Right lobe of liver (tissue), 6 donors: ENCODE measurements at places on chromosomes 3 and 15.
A peak's percentile ranks its signal among the peaks of the same experiment; 100 is the strongest.

DNA sequence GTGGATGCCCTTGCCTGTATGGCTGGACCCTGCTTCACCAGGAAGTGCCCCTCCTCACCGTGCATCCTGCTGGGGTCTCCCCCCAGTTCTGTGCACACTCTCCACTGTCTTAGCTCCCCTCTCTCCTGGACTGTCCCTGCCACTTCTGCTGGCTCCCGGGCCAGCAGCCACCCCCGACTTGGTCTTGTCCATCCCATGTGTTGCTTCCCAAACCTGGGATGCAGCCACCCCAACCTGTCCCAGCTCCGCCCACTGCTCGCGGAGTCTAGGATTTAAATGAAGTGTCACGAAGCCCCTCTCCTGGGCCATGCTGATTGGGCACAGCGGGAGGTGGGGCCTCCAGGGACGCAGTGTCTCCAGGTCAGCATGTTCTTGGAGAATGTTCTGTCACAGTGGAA is 48.5 kb downstream of the PLXNA1 start:
- no peaks in the 10 kb centered on the region for H3K36me3 ChIP-seq
- no peaks in the 10 kb centered on the region for H3K4me1 ChIP-seq
- no peak overlapping the region for H3K4me3 ChIP-seq
- no peak for DNase-seq
- H3K27me3 ChIP-seq: no peaks in the 10 kb centered on the region

GRCh38 chr3:16401273-16401672 is 112.2 kb downstream of the RFTN1 start:
- no peaks in the 10 kb centered on the region for H3K4me1 ChIP-seq
- no peak overlapping the region for H3K4me3 ChIP-seq
- H3K27me3 ChIP-seq: no peaks in the 10 kb centered on the region
- DNase-seq: no peak
- H3K27ac ChIP-seq: no peak overlapping the region
- no peaks in the 10 kb centered on the region for H3K36me3 ChIP-seq

GRCh38 chr15:101542306-101543025 is 53.0 kb upstream of the PCSK6 start:
- H3K4me3 ChIP-seq: no peak overlapping the region
- H3K27me3 ChIP-seq: no peaks in the 10 kb centered on the region
- H3K4me1 ChIP-seq: peaks cover 2% of the 10 kb centered on the region
- H3K27ac ChIP-seq: no peak overlapping the region
- DNase-seq: no peak

- H3K36me3 ChIP-seq: no peaks in the 10 kb centered on the region
- H3K27me3 ChIP-seq: no peaks in the 10 kb centered on the region
- no peak overlapping the region for H3K4me3 ChIP-seq
- H3K4me1 ChIP-seq: no peaks in the 10 kb centered on the region
Observed at GRCh38 chr15:39165020-39165706, 415.7 kb upstream of the THBS1 start.

DNA sequence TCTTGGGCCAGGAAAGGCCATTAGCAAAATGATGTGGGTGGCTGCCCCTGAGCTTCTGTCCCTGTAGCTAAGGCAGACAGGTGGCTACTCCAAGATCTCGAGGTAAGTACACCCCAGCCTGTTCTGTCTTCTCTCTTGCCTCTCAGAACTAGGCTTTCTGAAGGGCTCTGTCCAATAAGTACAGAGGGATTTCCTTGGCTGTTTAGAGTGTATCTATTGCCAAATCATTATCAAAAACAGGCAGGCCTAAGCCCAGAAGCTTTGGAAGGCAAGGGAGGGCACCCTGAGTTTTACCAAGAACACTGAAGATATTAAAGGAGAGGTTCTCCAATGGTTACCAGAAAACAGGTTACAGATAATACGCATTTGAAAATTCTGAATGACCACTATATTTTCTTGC is 156.6 kb downstream of the MYRIP start:
- H3K27me3 ChIP-seq: no peaks in the 10 kb centered on the region
- H3K4me3 ChIP-seq: no peak overlapping the region
- H3K36me3 ChIP-seq: no peaks in the 10 kb centered on the region

DNA sequence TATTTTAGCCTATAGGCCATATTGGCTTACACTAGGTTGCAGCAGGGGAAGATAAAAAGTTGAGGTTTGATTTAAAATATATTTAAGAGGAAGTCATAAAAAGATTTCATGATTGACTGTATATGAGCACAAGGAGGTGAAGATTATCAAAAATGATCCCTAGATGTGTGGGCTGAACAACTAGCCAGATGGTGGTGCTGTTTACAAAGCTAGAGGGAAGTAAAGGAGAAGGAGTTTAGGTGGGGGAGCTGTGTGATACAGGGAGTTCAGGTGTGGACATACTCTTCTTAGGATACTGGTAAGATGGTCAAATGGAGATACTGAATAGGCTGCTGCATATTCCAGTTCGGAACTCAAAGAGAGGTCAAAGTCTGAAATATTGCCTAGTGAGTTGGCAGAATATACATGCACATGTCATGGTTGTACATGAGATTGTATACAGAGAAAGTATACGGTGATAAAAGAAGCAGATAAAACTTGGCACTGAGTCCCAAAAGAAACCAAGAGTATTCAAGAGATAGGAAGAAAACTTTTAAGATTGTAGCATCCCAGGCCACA is 727.8 kb downstream of the NLGN1 start:
- no peaks in the 10 kb centered on the region for H3K27me3 ChIP-seq
- H3K4me3 ChIP-seq: no peak overlapping the region
- no peak overlapping the region for H3K27ac ChIP-seq

GRCh38 chr15:92098869-92099268 is 245.4 kb downstream of the SLCO3A1 start:
- no peak overlapping the region for H3K27ac ChIP-seq
- no peaks in the 10 kb centered on the region for H3K36me3 ChIP-seq
- no peaks in the 10 kb centered on the region for H3K27me3 ChIP-seq

DNA sequence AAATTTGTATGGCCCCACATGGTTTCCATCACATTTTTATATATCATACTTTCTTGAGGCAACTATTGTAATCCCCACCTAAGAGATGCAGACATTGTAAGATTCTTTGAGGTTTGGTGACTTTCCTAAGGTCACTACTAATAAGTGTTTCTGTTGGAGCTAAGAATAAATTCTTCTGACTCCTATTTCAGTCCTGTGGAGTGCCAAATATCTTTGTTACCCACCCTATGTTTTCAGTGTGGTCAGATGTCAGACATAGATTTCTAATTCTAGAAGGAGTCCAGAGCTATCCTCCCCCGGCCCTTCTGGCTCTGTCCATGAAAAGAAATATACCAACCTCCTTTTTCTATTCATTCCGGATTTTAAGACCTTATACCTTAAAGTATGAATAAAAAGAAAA is 46.2 kb upstream of the FILIP1L start:
- H3K36me3 ChIP-seq: no peaks in the 10 kb centered on the region
- DNase-seq: no peak
- no peaks in the 10 kb centered on the region for H3K27me3 ChIP-seq
- no peak overlapping the region for H3K27ac ChIP-seq

- no peaks in the 10 kb centered on the region for H3K36me3 ChIP-seq
- no peak overlapping the region for H3K4me3 ChIP-seq
- no peak overlapping the region for H3K27ac ChIP-seq
- no peak for DNase-seq
- H3K27me3 ChIP-seq: no peaks in the 10 kb centered on the region
Observed at GRCh38 chr3:12986986-12987385, 86.2 kb downstream of the IQSEC1 start.

DNA sequence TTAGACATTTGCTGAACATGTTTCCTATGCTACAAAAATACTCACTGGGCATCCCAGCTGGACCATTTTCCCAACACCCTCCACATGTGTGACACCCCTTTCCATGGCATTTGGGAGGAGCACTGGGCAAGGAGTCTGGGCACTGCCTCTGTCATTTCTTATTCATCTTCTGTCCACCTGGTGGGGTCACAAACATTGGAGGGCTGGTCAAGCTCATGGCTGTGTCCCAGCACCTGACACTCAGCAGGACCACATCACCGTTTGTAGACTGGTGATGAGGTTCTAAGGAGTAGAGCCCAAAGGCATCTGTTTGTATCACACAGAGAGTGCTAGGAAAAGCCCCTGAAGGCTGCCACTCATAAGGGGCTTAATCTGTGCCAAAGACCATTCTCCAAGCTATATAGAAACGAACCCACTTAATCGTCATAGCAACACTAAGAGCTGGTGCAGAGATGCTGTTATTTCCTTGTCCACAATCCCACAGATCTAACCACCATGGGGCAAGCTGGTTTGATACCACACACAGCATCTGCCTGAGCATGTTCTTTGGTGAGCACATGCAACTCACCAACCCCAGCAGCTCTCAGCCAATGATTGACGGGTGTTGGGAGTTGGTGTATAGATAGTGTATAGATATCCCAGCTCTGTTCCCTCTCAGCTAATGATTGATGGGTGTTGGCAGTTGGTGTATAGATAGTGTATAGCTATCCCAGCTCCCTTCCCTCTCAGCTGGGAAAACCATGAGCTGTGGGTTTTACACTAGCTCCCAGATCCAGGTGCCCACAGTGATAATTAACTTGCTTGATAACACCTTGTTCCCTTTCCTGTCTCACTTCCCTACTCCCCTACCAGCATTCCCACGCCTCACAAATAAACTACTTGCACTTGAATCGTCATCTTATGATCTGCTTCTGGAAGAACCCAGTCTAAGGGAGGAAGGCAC is 42.7 kb upstream of the ATP2B2 start:
- H3K36me3 ChIP-seq: no peaks in the 10 kb centered on the region
- no peak overlapping the region for H3K27ac ChIP-seq
- DNase-seq: no peak
- H3K4me3 ChIP-seq: no peak overlapping the region

DNA sequence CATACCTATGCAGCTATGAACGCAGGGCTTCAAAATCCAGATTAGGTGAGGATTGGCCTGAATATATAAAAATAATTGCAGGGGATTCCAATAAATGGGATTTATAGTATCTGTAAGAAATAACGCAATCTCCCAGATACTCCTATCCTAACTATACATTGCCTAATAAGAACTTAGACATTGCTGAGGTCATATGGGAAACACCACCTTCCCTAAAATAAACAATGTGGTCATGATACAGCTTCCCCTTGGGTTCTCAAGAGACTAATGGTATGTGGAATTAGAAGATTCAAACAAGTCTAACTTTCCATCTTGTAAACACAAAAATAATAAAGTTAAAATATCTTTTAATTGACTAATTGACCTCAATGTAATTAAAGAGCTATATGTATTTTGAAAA is 28.2 kb downstream of the UBE3A start:
- no peaks in the 10 kb centered on the region for H3K36me3 ChIP-seq
- no peaks in the 10 kb centered on the region for H3K27me3 ChIP-seq
- H3K4me1 ChIP-seq: no peaks in the 10 kb centered on the region
- no peak overlapping the region for H3K4me3 ChIP-seq
- no peak for DNase-seq
- no peak overlapping the region for H3K27ac ChIP-seq

DNA sequence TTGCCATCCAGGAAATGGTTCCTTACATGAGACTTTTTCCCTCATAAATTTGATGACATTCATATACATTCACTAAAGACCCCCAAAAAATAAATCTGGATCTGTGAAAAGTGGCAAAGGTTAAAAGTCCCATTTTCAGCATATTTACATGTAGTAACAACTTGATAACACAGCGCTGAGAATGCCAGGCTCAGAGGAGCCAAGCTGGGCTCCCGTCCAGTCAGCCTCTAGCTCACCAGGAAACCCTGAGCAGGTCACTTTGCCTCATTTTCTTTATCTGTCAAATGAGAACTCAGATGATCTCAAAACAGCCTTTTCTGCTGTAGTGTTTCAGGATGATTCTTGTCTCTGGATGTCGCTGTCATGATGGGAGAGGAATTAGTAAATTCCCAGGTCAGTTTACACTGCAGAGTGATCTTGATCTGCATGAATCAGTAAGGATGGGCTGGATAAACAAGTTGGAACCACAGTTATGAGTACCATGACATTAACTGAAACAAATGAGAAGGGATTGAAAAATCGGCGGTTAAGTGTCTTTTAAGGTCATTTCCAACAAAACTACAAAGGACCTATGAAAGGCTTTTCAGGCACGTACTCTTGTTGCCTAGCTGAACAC is 82.8 kb downstream of the PPARG start:
- H3K4me1 ChIP-seq: peaks cover 6% of the 10 kb centered on the region
- H3K4me3 ChIP-seq: no peak overlapping the region
- H3K27ac ChIP-seq: no peak overlapping the region
- H3K27me3 ChIP-seq: no peaks in the 10 kb centered on the region
- no peaks in the 10 kb centered on the region for H3K36me3 ChIP-seq
- peak; percentile 81 for DNase-seq

DNA sequence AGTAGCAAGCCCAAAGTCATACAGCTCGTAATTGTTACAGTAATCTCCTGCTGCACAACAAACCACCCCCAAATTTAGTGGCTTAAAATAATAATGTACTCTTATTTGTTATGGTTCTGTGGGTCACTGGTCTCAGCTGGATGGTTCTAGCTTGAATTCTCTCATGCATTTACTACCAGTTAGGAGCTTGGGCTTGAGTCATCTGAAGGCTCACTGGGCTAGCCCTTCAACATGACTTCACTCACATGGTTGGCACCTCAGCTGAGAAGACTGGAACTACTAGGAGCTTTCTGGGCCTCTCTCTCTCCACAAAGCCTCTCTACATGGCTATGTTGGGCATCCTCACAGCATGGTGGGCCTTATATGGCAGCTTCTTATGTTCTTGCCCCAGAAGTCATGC is 12.5 kb downstream of the PCOLCE2 start:
- no peak overlapping the region for H3K4me3 ChIP-seq
- H3K27me3 ChIP-seq: no peaks in the 10 kb centered on the region
- H3K27ac ChIP-seq: no peak overlapping the region
- no peak for DNase-seq
- no peaks in the 10 kb centered on the region for H3K4me1 ChIP-seq
- H3K36me3 ChIP-seq: no peaks in the 10 kb centered on the region

- no peak overlapping the region for H3K27ac ChIP-seq
- no peaks in the 10 kb centered on the region for H3K36me3 ChIP-seq
- no peak overlapping the region for H3K4me3 ChIP-seq
- H3K4me1 ChIP-seq: no peaks in the 10 kb centered on the region
Observed at GRCh38 chr3:153357436-153357835, 195.4 kb downstream of the RAP2B start.

GRCh38 chr3:13851997-13852637 is 27.8 kb downstream of the WNT7A start:
- H3K4me1 ChIP-seq: no peaks in the 10 kb centered on the region
- H3K36me3 ChIP-seq: no peaks in the 10 kb centered on the region
- H3K27ac ChIP-seq: no peak overlapping the region
- peak; percentile 26 for DNase-seq
- H3K27me3 ChIP-seq: no peaks in the 10 kb centered on the region

- no peak overlapping the region for H3K4me3 ChIP-seq
- H3K36me3 ChIP-seq: peaks cover 16% of the 10 kb centered on the region
- no peak for DNase-seq
- no peaks in the 10 kb centered on the region for H3K27me3 ChIP-seq
Observed at GRCh38 chr3:14133188-14133800, 8.4 kb downstream of the TMEM43 start.

GRCh38 chr3:39809181-39809994 is at the start of gene MYRIP:
MYRIP (plus strand) TSS chr3:39809609; CDS start chr3:39900817, 91,208 bp downstream.
- DNase-seq: peak; percentile 92
- H3K27me3 ChIP-seq: no peaks in the 10 kb centered on the region
- peak within 1 kb of the TSS; percentile 52 for H3K27ac ChIP-seq
- H3K36me3 ChIP-seq: no peaks in the 10 kb centered on the region
- H3K4me1 ChIP-seq: peaks cover 28% of the 10 kb centered on the region

- no peak for DNase-seq
- no peak overlapping the region for H3K27ac ChIP-seq
- H3K4me3 ChIP-seq: no peak overlapping the region
- H3K27me3 ChIP-seq: no peaks in the 10 kb centered on the region
- H3K4me1 ChIP-seq: no peaks in the 10 kb centered on the region
Observed at GRCh38 chr3:154759966-154760365, 320.2 kb upstream of the MME start.

- H3K4me1 ChIP-seq: peaks cover 8% of the 10 kb centered on the region
- no peaks in the 10 kb centered on the region for H3K36me3 ChIP-seq
- no peak overlapping the region for H3K27ac ChIP-seq
Observed at GRCh38 chr15:31238906-31239305, 87.7 kb upstream of the KLF13 start.
